ENCODE measurements at places on chromosomes 2 and 18. TPM values are rescaled to one million over a fixed set of nuclear protein-coding genes. Genes with fewer than 3 reads are reported as not detected.
A peak's percentile ranks its signal among the peaks of the same experiment; 100 is the strongest.

FAHD2B gene
- 10.7 TPM for polyA plus RNA-seq

DNA sequence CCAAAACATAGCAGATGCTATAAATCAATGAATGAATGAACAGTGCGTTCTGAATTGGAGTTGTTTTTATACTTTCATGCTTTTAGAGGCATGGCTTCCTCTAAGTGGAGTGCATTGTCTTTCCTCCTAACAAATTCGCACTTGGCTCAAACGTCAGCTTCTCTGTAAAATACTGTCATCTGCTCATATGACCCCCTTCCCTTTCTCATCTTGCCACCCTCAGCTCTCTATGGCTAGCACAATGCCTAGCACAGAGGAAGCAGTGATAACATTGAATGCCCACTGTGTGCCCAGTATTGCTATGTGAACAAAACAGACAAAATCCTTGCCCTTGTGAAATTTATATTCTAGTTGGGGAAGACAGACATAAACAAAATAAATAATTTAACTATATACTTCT lies 258.8 kb downstream of the MREG start:
- no peak for DNase-seq

DNA sequence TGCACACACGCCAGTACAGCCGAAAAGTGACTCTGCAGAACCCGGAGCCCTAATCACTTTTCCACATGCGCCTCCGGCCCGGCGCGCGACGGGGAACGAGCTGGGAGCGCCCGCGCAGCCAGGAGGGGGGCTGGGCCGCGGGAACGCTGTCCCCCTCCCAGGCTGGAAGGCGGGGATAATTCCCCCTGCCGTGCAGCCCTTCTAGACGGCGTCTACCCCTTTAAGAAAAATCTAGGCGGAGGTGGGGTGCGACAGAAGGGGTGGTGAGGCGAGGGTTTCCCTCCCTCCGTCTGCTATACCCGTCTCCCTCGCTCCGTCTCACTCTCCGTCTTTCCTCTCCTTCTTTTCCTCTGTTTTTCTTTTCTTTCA lies 2.4 kb downstream of the CYP26B1 start:
- DNase-seq, result no peak

GRCh38 chr18:8296886-8297616 lies 312.2 kb upstream of the RAB12 start:
- DNase-seq, result no peak

DNA sequence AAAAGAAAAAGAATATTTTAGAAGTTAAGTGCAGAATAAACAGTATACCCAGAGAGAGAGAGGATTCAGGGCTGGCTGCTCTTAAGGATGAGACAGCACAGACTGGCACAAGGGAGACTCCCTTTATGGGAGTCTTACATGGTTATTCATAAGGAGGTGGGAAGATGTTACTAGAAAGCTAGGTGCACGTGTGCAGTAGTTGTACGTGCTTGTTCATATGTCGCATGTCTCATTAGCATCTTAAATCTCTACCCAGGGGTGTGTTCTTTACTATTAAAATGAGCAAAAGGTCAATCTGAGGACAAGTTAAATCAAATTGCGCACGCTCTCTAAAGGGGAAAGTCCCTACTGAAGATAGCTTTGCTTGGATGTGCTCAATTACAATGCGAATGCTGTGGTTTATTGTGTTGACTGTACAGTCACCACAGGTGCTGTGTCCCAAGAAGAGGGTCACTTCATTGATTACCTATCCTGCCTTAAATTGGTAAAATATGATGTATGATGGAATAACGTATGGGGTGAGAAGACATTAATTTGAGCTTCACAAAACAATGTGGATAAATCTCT lies 368.0 kb upstream of the SPHKAP start:
- no peak for DNase-seq

DNA sequence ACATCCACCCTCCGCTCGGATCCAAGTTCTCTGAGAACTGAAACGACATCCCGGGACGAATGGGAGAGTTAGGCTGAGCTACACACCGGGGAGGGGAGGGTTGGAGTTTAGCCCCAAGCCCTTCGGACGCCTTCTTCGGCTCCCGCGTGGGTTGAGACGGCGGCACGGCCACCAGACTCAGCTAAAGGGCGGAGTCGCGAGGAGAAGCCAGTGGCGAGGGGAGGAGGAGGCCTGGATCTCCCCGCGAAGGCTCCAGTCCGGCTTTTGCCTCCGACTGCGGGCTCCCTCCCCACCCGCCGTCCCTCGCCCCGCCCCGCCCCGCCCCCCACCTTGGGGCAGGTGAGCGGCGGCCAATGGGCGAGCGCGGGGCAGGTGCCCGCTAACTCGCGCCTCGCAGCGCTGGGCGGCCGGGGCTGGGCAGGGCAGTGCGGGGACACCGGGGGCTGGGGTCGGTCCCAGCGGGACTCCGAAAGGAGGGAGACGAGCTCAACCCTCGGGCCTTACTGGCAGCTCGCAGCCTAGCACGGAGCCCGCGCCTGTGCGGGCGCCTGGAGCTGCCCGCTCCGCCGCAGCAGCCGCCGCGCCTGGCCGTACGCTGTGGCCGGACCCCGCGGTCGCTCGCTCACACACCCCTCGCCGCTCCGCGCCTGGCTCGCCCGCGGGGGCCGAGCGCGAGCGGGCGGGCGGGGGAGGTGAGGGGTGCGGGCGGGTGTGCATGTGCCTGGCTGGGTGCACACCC lies at the start of gene EMX1:
Gene EMX1 (plus strand): TSS at position 382 of the 739 bp plus-strand sequence. CDS start 334 bp downstream, at position 716.
- no peak for DNase-seq

- no peak for DNase-seq
Measured at GRCh38 chr2:234635284-234635683, 138.4 kb upstream of the ARL4C start.

DNA sequence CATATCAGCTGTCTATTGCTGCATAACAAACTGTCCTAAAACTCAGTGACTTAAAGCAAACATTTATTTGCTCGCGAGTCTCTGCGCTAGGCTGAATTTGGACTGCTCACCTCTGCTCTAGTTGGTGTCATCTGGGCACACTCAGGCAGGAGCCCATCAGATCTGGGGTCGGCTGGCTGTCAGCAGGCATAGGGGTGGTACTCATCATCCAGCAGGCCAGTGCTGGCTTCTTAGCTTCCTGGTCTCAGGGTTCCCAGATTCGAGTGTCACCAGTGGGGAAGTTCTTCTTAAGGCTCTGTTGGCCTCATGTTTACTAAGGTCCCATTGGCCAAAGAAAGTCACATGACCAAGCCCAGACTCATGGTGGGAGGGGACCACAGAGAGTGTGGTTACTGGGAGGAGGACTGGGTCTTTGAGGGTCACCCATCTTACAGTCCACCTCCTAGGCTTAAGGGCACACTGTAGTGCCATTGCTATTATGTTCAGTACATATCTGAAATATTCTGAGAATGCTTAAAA lies 71.6 kb upstream of the ATG16L1 start:
- DNase-seq, result no peak

- DNase-seq, result no peak
Measured at GRCh38 chr2:113838744-113839444, 51.0 kb upstream of the ACTR3 start.

FOXI3 gene
- polyA plus RNA-seq, result not detected

FAM161A gene
- 0.33 TPM for polyA plus RNA-seq

IL1F10 gene
- polyA plus RNA-seq, result not detected

XPO1 gene
- 89.7 TPM for polyA plus RNA-seq

MTCL1 gene
- polyA plus RNA-seq, result 29.8 TPM

GRCh38 chr2:75765798-75766197 lies 55.1 kb upstream of the GCFC2 start:
- no peak for DNase-seq

SCYGR6 gene
- not detected for polyA plus RNA-seq

GRCh38 chr2:69030800-69031428 lies 17.9 kb downstream of the ANTXR1 start:
- DNase-seq, result no peak

TM4SF20 gene
- 1.3 TPM for polyA plus RNA-seq

DNA sequence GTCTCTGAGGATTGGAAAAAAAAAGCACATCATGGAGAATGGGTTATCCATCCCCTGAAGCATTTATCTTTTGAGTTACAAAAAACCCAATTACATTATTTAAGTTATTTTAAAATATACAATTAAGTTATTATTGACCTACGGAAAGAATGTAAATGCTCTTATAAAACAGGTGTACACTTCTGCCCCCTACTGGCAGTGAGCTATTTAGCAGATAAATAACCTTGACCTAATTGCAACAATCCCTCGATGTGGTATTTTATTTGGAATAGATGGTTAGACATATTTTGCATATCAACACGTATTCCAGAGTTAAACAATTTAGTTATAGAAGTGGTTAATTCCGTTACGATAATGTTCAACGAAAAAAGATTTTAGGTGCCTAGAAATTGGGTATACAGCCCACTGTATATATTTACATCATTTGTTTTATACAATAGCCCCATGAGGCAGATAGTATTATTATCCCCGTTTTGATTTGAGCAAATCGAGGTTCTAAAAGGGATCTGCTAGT lies 9.1 kb upstream of the DAW1 start:
- no peak for DNase-seq

- no peak for DNase-seq
Measured at GRCh38 chr2:33595385-33595784, 3.7 kb downstream of the FAM98A start.

NT5C1B gene
- not detected for polyA plus RNA-seq

DNA sequence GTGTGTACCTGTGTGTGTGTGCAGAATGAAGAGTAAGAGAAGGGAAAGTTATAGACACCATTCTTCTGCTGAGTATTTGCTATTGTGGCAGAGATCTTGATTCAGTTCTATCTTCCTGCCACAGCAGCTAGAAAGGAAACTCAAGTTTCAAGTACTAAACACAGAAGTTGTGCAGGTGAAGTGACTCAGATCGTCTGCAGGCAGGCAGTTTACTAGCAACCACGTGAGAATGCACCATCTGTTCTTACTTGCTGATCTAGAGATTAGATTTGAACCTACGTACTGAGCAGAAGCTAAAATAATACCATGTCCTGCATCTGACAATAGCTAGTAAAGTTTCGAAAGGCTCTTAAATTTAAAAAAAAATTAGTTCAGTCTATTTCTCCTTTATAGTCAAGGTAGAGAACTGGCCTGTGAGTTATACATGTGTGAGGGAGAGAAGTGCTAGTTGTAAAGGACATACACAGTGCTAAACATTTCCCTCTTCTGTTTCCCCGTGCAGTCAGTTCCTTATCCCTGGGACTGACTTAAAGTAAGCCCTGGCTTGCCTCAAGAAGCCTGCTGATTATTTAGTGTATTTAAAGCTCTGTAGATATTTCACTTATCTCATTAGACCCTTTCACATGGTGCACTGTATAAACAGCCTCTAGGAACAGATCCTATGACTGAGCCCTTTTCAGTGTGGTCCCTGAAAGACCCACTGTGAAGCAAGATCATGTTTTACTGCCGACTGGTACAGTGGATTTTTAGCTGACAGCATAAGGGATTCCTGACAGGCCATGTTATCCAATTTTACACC lies 45.0 kb downstream of the SLC38A11 start:
- DNase-seq, result no peak

DNA sequence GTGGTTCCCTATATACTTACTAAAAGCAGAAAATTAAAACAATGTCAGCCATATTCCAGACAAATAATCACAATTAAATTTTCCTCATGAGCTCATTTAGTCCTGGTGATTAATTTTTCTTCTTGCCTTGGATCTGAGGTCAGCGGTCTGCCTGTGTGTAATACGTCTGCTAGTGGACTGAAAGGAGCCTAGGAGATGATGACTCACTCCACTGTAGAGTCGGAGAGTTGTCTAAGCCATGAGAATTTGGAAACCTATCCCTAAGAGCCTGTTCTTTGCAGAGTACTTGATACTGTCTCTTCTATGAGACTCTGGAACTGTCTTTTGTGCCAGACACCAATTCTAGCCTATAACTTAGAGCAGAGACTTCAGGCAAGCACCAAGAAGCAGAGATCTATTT lies 94.2 kb upstream of the RAB27B start:
- peak; percentile 52 for DNase-seq

ANKRD53 gene
- 0.36 TPM for polyA plus RNA-seq

DNA sequence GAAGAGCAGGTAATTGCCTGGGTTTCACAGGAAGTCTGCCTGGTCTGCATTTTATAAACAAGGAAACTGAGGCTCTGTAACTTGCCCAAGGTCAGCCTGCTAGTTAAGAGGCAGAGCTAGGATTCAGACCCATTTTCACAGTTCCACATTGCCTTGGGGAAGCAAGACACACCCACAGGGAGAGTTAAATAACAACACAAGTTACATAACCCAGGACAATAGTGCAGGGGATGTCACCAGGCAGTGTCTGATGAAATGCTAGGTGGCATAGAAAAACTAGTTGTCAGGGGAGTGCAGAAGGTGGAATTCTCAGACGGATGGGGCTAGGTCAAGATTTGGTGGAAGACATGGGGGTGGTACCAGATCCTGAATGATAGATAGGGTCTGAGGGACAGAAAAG lies 69.7 kb downstream of the PRKCE start:
- DNase-seq, result no peak

NOTO gene
- not detected for polyA plus RNA-seq

- DNase-seq, result no peak
Measured at GRCh38 chr2:163670929-163671328, 64.9 kb downstream of the FIGN start.
